Stimulated activated CD8-positive, alpha-beta memory T cell treated with anti-CD3 and anti-CD28 coated beads, Interleukin-7, amount 100 ng/mL, for 4 hours (primary cell): ENCODE measurements at places on chromosomes 7 and 10.

DNA sequence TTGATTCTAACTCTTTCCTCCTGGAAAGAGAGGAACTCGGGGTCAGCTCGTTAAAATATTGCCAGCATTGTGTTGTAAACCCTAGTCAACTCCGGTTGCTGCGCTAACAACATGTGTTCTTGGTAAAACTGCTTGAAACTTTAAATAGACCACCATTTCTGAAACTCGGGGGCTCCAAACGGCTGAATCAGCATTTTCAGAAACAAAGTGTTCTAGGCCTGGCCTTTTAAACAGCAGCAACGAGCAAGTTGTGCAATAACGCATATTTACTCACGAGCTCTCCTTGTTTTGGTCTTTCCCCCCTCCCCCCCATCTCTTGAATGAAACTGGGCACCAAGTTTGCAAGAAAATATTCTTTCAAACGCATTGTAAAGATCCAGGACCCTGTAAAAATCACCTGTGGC lies 9.2 kb upstream of the GRB10 start:
- DNase-seq = no peak

GRCh38 chr7:94382132-94382531 lies 12.6 kb upstream of the COL1A2 start:
- no peak for DNase-seq

DNA sequence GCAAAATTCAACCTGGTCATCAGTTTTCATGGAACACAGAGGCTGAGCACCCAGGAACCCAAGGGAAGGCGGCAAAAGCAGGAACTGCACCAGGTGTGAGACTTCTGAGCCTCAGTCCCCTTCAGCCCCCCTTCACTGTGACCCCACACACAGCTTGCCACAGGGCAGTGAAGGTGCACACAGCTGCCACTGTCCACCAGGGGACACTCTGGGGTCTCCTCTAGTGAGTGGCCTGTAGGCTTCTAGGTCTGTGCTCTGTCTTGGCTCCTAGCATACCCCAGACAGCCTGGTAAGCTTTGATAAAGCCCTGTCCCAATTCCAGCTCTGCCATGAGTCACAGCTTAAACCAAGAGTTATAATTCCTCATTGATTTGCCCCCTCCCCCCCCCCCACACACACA lies 12.1 kb downstream of the KCNH2 start:
- DNase-seq = no peak

DNA sequence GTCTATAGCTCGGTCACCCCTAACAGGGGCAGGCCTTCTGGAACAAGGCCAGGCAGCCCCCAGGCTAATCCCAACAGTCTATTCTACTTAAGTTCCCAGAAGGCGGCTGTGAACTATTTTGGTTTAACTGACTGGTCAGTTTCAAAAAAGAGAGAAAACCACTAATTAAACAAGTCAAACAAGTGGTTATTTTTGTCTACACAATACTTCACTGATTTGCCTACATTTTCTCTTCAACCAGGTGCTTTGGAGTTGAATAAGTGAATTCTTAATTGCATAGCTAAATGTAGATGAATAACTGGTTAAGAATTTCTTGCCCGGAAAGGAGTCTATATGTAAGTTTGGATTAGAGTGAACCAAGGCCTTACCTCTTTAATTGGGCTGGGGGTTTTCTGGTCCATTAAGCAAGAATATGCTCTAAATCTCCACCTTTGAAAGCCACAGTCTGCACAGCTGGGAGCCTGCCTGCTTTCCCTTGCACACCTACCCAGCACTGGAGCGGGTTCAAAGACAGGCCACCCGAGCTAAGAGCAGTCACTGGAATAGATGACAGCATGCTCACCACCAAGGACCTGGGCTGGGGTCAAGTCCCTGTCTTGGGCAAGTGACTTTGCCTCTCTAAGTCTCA lies 70.4 kb downstream of the TBXAS1 start:
- no peak for DNase-seq

DNA sequence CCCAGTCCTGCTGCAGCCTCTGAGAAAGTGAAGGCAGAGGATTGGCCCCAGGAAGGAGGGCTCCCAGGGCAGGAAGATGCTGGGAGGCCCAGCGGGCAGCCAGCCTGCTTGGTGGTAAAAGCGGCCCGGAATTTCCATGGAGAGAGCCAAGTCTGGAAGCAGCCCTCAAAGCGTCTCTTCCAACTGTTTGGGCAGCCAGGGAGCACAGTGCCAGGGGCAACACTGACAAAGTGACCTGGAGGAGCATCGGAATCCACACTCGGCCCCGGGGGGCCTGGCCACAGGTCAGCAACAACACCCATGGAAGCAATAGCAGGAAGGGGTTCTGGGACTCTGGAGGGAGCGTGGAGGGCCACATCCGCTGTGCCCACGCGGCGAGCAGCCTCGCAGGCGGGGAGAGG lies 63.2 kb upstream of the FGFR2 start:
- DNase-seq = no peak

DNA sequence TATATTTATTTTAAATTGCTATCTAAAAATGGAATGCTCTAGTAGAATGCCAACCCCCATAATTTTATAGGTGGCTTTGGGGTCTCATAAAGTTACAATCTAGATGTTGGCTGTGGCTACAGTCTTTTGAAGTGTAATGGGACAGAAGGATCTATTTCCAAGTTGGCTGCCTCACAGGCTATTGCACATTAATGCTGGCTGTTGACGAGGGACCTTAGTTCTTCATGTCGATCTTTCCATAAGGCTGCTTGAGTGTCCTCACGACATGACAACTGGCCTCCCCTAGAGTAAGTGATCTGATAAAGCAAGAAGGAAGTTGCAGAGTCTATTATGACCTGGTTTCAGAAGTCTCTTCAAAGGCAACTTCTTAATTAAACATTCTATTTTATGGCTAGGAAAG lies 36.3 kb downstream of the WDR11 start:
- DNase-seq = no peak

DNA sequence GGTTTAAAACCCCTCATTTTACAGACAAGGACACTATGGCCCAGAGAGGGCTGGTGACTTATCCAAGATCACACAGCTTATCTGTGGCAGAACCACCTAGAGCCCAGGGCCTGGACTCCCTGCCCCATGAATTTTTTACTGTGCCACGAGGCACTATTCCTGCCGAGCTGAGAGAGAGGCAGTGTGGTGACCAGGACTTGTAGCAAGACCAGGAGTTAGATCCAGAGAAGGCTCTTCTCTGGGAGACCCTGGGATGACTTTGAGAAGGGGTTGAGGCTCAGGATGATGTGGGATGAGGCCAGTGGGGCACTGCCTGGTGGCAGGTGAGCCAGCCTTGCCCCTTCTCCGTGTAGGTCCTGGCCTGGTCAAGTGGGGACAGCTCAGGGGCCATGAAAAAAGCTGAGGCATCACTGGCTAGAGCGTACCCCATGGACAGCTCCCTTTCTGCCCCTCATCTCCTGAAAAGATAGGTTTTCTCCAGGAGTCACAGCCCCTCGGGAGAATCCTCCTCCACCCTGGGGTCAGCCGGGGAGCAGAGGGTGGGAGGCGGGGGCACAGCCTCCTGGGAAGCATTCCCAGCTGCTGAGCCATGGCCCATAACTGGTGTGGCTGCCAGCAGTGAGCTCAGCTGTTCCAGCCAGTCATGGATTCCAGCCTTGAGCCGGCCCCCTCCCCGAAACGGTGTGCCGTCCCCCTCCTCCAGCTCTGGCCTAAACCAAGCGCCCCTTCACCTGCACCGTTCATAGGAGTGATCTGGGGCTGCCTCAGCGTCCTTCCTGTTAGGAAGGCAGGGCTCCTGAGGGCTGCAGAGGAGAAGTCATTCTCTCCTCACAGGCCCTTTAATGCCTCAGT lies 5.8 kb downstream of the FLNC start:
- no peak for DNase-seq

- DNase-seq = no peak
Measured at GRCh38 chr7:47587351-47587750, 5.4 kb upstream of the TNS3 start.

- DNase-seq = no peak
Measured at GRCh38 chr7:1545417-1546246, 10.4 kb downstream of the TMEM184A start.

- no peak for DNase-seq
Measured at GRCh38 chr10:49634069-49634660, 20.3 kb downstream of the CHAT start.

DNA sequence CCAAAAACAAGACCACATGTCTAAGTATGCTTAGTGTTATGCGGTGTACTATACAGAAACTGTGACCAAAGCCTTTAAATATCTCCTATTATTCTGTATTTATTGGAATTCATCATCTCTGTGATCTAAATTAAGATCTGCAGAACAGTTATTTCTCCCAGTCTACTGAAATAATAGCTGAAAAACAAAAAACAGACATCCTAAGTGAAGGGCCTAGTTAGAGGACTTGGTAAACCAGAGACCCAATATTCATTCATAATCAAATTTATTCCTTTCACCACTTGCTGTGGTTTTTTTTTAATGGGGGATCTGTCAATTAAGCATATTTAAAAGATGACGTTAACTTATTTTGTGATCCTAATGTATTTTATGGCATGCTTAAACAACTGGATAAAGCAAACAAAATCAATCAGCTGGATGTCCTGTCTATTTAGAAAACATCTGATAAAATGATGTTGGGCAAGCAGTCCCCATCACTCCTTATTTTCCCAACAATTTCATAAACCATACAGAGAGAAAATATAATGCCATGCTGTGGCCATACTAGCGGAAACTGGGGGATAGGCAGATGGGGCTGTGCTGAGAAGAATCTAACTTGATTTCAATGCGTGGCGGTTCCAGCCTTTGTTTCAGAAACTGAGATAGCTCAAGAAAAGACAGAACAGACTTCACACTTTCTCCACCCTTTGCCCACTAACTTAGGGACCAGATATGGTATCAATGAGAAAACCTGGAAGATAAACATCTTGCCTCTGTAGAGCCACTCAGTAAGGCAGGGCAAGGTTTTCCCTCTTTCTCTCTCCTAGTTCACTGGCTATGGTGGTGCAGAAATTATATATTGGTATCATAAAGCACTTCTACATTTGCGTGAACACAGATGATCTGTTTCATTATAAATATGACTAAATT lies 32.9 kb downstream of the ICA1 start:
- no peak for DNase-seq

GRCh38 chr10:4264209-4264865 lies 479.3 kb upstream of the KLF6 start:
- DNase-seq = no peak

GRCh38 chr7:140005754-140006503 lies 56.8 kb downstream of the PARP12 start:
- no peak for DNase-seq

DNA sequence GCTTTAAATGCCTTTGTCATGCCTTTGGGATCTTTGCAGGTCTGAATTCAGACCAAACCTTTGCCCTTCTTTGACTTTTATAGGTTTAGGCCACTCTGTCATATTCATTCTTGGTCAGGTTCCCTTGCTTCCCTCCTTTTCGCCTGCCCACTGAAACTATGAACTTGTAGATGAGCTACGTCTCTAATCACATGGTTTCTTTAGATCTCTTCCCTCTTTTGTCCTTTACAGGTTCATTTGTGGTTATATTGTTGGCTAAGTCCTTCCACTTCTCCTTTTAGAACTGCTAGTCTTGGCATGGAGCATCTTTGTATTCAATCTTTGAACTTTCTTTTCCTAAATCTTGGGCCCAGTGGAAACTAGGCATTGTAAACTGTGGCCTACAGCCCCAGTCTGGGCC lies 104.0 kb upstream of the ZEB1 start:
- no peak for DNase-seq
